A549 (cell line): ENCODE measurements at places on chromosomes 16 and 17. TPM values are rescaled to one million over a fixed set of nuclear protein-coding genes. Genes with fewer than 3 reads are reported as not detected.
A peak's percentile ranks its signal among the peaks of the same experiment; 100 is the strongest.

CD300E gene
- not detected in 3 replicates for polyA plus RNA-seq

- no peak for DNase-seq
Observed at GRCh38 chr17:75845933-75846691, 1.9 kb upstream of the UNC13D start.

DNA sequence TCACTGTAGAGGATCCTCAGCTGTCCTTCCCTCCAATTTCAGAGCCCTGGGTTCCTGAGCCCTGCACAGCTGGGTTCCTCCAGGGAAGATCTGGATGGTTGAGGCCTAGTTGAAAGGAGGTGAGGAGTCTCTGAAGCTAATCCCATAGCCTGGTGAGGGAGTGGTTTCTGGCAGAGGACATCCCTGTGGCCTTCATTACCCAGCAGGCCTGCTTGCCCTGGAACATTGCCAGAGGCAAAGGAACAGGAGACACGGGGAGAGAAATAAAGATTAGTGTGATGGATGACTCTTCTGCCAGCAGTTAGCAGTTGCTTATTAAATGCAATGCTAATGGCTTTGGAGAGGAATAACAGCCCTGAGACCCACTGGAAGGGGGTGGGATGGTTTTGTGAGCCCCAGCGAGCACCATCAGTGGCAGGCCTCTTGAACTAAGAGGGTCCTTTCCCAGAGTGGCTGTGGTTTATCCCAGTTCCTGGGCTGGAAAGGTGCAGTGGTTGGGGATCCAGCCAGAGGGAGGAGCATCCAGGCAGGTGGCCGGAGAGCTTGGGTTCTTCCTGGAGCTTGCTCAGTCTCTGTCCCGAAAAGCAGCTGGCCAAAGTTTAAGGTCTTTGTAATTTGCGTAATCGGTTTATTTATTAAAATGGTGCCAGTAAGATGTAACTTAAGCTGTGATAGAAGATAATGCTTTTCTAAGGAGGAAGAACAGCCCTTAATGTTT is 209.7 kb downstream of the CCDC182 start:
- DNase-seq = peak; percentile 52

NEUROD2 gene
- not detected in 3 replicates for polyA plus RNA-seq

- DNase-seq = no peak
Observed at GRCh38 chr16:69423189-69423588, 1.2 kb upstream of the CYB5B start.

DNA sequence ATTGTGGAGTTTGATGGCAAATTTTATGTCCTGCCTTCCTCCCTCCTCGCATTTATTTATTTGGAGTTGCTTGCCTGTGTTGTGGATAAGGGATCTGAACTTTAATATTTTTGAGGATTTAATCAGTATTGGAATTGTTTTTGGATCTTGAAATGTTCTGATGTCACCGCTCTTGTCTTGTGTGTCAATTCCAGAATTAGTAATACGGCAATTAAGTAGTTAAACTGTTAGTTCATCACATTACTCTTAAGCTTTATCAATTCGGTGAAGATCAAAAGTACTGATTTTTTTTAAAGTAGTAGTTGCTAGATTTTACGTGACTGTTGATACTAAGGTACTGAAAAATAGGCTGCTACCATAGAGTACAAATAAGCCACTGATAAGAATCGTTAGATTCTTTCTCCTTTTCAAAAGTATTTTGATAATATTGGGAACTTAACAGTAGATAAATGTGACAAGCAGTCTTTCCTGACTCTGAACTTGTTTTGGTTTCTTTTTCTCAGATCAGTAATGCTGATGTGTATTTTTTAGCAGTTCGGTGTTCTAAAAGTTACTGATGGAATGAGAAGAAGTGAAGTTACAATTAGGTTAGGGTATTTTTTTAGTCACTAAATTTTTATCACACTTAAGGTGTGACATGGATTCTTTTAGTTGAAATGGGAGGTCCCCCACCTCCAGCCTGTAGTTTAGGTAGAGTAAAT is 2.0 kb downstream of the RBBP6 start:
- no peak for DNase-seq

SLC12A3 gene
- polyA plus RNA-seq = 0.08 TPM in 1 of 3 replicates, not detected in the others
